Kidney epithelial cell (primary cell): ENCODE measurements at places on chromosomes 1 and 21.
A peak's percentile ranks its signal among the peaks of the same experiment; 100 is the strongest.

DNA sequence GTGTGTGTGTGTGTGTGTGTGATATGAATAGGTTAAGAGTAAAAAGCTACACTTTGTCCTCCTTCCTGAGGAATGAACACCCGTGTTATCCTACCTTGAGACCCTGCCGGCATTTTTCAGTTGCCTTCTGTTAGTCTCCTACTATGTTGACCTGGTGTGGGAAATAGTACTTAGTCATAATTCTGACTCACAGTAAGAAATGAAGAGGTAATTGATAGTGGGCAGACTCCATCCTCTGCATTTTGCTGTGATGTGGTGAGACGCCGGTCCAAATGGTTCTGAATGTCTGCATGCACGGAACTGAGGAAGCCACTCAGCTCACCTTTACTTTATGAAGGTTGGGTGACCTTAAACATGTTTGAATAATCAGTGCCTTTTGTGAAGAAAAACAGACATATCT, 12.6 kb downstream of the CD101 start:
- no peak for DNase-seq

DNA sequence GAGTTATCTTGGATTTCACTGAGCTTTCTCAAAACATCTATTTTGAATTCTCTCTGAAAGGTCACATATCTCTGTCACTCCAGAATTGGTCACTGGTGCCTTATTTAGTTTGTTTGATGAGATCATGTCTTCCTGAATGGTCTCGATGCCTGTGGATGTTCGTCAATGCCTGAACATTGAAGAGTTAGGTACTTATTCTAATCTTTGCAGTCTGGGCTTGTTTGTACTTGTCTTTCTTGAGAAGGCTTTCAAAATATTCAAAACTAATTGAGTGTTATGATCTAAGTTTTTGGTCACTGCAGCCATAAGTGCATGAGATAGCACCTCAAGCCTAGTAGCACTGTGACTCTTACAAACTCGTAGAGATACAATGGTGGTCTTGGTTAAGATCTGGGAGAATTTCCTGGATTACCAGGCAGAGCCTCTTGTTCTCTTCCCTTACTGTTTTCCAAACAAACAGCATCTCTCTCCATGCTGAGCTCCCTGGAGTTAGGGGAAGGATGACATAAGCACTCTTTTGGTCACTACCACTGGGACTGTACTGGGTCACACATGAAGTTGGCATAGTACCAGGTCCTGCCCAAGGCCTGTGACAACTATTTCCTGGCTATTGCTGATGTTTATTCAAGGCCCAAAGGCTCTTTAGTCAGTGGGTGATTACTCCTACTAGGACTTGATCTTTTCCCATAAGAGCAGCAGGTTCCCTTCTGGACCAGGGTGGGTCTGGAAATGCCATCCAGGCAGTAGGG, 25.6 kb downstream of the SLC22A15 start:
- no peak for DNase-seq

DNA sequence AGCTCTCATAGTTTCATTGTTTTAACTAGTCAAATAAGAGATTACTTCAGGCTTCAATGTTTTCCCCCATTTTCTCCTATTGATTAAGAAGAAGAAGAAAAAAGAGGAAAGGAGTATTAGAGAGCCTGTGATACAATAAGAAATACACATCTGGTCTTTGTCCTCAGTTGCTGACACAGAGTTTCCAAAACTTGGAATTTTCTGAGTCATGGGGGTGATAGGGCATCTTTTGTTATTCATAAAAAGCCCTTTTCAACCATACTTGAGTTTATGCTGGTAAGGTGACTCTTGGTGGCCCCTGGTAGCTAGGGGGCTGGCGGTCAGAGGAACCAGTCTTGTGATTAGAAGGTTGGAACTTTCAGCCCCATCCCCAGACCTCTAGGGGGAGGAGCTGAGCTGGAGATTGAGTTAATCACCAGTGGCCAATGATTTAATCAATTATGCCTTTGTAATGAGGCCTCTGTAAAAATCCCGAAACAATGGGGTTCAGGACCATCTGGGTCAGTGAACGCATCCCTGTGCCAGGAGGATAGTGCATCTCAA, 28.9 kb upstream of the KLF18 start:
- no peak for DNase-seq

DNA sequence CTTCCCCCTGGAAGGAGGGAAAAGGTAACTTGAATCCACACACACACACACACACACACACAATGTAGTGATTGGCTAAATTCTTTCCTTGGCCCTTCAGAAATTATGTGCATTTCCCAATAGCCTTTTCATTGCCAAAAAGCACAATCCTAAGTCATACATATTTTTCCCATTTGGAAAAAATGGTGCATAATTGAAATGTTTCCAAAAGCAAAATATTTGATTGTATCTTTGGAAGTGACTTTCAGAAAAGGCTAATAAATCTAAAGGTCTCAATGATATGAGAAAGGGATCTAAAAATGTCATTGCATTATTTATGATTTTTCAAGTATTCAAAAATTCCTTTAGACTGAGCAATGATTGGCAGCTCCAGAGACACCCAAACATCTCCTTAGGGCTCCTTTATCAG, 43.5 kb upstream of the NEK7 start:
- DNase-seq = no peak

DNA sequence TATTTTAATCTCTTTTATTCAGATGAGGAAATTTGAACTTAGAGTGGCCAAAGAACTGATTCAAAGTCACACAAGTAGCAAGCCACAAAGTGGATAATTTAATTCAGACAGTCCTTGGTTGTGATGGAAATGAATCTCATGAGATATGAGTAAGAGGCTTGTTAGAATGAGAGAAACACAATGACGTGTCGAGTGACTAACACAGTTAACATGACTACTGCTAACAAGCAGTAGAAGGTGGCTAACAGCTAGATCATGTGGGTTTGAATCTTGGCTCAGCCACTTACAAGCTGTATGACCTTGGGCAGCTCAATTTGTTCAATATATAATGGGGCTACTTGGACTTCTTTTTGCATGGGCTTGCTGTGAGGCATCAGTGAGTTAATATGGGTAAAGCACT, 104.5 kb upstream of the LMO4 start:
- DNase-seq = peak; percentile 99

- DNase-seq = no peak
Observed at GRCh38 chr1:147598621-147599361, 57.5 kb downstream of the BCL9 start.

GRCh38 chr1:156721535-156721934, 6.7 kb upstream of the METTL25B start:
- no peak for DNase-seq

DNA sequence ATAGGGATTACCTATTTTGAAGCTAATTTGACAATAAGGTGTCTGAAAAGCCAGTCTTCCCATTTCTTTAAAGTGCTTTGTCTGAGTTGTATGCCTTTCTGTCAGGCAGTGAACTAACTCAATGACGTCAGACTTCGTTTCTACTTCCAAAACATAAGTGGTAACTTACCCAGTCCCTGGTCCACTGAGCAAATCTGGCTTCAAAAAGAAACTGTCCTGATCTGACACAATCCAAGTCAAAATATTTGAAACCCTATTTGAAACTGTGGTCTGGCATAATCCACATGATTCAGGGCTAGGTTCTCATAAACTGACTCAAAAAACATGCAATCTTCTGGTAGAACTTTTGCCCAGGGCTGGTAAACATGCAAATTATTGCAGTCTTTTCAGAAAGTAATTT, 34.0 kb downstream of the DIRAS3 start:
- DNase-seq = no peak

- DNase-seq = no peak
Observed at GRCh38 chr1:34846265-34846664, 13.3 kb downstream of the SMIM12 start.

GRCh38 chr1:41894101-41894807, 24.5 kb downstream of the HIVEP3 start:
- no peak for DNase-seq

DNA sequence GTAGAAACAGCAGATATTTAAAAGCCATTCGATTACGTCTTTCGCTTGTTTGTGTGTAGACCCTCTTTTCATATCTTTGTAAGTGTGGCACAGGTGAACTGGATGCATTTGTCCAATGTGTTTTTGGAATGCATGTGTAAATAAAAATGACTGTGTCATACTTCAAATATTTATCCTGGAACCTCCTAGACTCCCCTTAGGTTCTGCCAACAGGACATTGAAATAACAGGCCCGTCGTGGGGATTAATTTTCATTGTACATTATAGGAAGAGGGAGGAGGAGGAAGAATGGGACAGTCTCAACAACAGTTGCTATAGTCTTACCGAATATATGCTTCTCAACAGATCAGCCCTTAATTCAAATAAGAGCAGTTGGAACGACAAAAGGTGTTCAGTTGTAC, 95.8 kb downstream of the PRKAB2 start:
- no peak for DNase-seq

- DNase-seq = no peak
Observed at GRCh38 chr21:45154511-45155508, 80.4 kb downstream of the ADARB1 start.

- peak; percentile 56 for DNase-seq
Observed at GRCh38 chr1:76998582-76999223, 131.4 kb downstream of the ST6GALNAC5 start.

DNA sequence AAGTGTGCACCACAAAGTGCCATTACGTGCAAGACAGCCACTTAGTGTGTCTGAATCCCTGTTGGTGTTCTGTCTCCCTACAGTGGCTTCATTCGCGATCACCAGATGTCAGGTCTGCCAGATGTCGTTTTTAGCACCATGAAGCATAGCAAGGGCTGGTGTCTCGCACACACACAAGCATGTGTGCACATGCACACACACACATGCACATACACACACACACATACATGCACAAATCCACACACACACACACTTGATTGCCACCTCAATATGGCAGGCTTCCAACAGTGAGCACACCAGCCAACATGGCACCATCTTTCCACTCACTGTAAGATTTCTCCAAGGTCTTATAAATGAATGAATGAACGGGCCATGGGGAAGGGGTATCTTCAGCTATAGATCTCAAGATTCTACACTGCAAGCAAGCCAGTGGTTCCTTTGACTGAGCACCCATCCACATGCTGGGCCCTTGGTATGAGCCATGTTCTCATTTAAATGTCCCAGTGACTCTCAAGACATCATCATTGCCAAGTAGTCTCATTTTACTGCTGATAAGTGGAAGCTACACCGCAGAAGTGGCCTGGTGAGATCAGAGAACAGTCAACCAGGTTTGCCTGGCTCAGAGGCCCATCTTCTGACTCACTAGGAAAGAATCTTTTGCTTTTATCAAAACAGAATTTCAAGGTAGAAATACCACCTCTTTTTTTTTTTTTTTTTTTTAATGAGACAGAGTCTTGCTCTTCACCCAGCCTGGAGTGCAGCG, 84.9 kb downstream of the SIM2 start:
- peak; percentile 91 for DNase-seq

DNA sequence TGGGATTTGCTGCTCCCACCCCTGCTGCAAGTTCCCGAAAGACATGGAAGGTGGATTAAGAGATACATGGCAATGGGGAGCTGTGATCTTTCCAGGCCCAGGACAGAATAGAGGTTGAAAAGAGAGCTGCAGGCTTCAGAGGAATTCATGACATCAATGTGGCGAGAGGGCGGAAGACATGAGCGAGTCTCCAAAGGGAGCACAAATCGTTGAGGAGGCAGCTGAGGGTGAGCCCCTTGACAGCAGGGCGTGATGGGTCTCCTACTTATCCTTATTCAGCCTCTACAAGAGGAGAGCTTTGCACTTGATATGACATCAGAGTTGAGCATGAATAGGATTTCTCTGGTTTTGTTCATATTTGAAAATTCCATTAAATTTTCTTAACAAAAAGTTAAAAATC, 45.5 kb upstream of the TACSTD2 start:
- DNase-seq = no peak

DNA sequence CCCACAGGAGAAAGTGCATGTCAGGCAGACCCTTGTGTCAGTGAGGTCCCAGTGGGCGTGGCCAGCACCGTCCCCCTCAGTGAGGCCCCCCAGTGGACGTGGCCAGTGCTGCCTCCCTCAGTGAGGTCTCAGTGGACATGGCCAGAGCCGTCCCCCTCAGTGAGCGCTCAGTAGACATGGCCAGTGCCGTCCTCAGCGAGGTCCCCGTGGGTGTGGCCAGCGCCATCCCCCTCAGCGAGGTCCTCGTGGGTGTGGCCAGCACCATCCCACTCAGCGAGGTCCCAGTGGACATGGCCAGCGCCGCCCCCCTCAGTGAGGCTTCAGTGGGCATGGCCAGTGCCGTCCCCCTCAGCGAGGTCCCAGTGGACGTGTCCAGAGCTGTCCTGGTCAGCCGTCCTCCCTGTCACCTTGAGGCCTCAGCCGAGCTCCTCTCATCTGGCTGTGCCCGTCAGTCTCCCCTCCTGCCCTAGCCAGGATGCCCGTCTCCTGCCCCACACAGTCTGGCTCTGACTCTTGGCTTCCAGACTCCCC, 35.5 kb downstream of the PDE9A start:
- no peak for DNase-seq

DNA sequence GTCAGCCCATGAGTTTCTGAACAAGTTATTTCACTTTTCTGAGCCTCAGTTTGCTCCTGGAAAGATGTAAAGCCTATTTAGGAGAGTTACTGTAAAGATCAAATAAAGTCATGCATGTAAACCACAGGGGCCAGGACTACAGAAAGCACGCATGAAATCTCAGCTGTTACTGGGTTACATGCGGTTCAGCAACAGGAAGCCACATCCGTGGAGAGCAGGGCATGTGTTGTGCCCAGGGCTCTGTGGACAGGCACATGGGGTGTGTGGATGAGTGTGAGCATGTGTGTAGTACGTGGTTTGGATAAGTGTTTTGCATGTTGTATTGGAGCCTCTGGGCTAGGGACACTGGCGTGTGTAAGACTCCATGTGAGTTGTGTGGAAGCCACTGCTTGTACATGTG, 2.2 kb upstream of the EPHA2 start:
- no peak for DNase-seq

DNA sequence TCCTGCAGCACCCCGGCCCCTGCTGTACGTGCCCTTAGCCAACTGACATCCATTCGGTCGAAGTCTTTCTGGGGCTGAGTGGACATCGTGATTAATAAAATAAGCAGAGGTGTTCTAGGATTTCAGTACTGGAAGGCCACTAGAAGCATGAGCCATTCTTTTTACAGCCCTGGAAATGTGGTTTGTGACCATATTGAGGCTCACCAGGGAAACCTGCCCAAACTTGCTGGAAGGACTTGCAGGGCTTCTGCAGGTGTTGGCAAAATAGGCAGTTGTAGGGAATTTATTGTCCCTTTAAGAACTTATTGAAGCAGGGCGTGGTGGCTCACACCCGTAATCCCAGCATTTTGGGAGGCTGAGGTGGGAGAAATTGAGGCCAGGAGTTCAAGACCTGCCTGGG, 80.8 kb downstream of the DOP1B start:
- no peak for DNase-seq

DNA sequence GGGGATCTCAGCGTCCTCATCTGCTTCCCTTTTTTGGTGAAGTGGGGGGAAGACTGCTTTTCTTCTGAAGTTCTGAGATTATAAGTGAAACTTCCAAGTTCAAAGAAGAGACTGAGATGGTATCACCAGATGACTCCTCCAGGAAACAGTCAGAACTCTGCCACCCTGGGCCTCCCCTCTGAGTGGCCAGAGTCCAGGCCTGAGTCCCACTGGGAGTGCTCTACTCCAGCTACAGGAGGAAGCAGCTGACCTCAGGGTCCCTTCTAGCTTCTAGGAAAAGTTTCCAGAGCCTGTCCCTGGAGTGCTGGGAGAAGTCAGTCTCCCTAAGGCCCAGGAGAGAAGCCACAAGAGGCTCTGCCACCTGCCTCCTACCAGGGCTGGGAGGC, 104.7 kb downstream of the CASZ1 start:
- no peak for DNase-seq
